ENCODE measurements at places on chromosomes 2 and 18.

DNA sequence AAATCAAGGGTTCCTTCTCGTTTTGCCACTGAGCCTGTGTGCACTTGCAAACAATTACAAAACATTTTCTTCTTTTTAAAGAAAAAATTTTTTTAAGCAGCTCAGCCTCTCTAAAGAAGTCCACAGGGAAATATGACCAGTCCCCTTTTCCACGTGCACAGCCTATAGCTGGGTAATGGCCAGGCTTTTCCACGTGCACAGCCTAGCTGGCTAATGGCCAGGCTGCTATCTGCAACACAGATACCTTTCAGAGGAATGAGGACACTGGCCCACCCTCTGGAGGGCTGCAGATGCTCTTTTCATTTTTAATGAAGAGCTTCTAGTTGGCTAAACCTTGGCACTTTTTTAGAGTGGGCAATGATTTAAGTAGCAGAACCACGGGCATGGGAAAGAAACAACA lies 46.3 kb downstream of the ASB18 start:
- DNase-seq: no peak

DNA sequence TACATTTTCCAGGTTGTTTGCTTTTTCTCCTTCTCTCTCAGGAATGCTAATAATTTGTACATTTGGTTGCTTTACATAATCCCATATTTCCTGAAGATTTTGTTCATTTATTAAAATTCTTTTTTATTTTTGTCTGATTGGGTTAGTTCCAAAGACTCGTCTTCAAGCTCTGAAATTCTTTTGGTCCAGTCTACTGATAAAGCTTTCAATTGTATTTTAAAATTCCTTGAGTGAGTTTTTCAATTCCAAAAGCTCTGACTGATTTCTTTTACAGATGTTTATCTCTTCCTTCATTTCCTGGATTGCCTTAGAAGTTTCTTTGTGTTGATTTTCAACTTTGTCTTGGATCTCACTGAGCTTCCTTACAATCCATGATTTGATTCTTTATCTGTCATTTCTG lies 50.0 kb downstream of the MBOAT2 start:
- no peak for DNase-seq

- DNase-seq: no peak
These were observed 41.1 kb downstream of the MYO7B start for GRCh38 chr2:127576433-127577207.

DNA sequence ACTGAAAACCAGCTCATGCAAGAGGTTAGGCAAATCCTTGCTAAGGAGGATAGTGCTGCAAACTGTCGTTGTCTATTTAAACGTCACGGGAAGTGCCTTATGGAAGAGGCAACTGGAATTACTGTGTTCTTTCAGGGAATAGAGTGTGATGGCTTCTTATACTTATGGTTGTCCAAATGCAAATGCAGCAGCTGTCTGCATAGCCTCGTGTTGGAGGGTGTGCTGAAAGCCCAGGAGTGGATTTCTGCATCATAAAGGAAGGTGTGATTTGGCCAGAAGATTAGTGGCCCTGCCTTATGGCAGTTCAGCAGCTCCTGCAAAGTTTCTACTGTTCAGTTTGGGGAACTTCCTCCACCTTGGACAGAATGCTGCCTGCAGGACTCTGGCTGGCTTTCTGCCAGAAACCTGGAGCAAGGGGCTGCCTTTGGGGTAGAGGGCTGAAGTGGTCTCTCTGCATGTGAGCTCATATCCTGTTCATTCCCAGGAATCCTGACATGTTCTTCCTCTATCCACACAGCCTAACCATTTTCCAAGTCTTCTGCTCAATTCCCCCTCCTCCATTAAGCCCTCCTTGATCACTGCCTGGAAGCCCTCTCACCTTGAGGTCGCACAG lies 321.2 kb upstream of the CXCR4 start:
- no peak for DNase-seq

DNA sequence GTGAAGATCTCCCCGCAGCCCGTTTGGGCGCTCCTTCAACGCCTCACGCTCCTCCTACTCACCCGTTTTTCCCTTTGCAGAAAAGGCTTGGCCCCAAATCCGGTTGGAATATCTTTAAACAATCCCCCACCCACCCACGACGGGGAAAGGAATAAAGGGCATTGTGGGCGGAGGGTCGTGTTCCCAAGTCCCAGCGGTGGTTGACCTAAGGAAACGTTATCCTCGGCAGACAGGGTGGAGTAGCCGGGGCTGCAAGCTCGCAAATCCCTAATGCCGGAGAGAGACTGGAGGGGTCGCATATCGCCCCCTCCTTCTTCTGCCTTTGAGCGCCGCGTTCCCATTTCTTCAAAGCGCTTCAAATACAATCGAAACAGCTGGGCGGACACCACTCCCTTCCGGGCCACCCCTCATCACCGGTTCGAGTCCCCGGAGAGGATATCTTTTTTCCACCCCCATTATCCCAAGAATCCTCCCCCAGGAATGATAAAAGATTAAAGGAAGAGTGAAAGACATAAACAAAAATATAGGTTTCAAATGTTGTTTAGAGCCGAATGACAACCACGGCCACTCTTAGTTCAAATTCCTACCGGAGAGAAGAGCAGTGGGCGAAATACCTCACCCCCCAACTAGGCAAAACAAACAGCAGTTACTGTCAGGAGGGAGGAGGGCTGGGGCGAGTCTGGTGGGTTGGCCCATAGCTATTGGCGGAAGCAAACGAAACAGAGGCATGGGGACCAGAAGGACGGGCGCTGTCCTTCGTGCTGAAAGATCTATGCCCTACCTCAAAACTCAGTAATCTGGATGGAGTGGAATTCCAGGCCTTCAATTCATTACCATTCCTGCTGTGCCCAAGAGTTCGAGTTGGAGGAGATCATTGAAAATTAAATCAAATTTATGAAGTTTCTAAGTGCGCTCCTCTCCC lies 2.8 kb upstream of the GAD1 start:
- peak; percentile 24 for DNase-seq

GRCh38 chr2:218000136-218000535 lies 2.7 kb downstream of the TNS1 start:
- no peak for DNase-seq

- DNase-seq: peak; percentile 44
These were observed 411.8 kb downstream of the SOX11 start for GRCh38 chr2:6103949-6104348.

- no peak for DNase-seq
These were observed 72.8 kb downstream of the SOWAHC start for GRCh38 chr2:109686921-109687320.

DNA sequence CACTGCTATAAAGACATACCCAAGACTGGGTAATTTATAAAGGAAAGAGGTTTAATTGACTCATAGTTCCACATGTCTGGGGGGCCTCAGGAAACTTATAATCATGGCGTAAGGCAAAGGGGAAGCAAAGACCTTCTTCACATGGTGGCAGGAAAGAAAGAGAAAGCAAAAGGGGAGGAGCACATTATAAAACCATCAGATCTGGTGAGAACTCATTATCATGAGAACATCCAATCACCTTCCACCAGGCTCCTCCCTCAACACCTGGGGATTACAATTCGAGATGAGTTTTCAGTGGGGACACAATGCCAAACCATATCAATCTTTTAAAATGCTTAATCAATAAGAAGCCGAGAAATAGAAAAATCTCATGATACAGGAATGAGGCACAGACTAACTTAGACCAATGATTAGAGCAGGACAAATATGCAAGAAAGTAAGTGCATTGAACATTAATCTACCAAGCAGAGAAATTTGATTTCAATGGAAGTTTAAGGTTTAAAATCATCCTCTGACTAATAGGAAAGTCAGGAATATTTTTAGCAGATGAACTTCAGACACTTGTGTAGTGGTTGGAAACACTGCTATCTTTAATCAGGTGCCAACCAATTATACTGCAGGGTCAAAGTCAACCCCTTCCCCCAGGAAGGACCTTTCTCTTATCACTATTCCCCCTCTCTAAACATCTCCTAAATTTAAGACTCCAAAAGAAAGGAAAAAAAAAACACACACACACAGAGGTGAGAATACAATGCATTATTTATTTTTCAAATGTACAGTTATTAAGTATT lies 259.2 kb downstream of the IRS1 start:
- DNase-seq: no peak

DNA sequence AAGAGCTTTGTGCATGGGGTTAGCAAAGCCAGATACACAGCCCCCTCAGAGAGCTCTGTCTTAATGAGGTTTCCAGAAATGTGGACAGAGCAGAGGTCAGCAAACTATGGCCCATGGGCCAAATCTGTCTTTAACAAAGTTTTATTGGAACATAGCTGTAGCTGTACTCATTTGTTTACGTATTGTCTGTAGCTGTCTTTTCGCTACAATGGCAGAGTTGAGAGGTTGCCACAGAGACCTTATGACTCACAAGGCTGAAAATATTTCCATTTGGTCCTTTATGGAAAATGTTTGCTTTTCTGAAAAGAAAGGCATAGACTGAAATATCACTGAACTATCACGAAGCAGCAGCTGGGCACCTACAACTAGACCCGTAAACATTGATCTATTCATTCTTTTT lies 841.8 kb downstream of the SLC4A3 start:
- DNase-seq: peak; percentile 39

DNA sequence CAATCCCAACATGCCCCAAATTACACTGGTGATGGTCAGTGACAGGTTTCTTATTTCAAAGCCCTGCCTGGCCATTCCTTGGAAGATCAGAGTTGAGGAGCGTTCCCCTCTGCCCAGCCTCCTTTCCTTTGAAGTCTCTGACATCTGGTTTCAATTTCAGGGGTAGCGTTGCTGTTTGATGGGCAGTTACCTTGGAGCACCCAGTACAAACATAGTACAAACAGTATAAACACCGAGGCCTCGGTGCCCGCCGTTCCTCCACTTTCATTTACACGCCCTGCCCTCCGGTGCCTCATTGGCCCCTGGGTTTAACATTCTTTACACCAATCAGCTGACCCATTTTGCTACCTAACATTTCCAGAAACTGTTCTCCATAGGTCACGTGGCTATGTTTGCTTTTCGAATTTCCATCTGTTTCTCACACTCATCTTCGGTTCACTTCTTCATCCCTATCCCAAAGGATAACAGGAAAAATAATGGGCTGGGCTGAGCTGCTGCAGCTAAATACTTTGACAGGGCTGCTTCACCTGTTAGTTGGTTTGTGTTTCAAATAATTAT lies 65.6 kb downstream of the NRP2 start:
- DNase-seq: peak; percentile 31

DNA sequence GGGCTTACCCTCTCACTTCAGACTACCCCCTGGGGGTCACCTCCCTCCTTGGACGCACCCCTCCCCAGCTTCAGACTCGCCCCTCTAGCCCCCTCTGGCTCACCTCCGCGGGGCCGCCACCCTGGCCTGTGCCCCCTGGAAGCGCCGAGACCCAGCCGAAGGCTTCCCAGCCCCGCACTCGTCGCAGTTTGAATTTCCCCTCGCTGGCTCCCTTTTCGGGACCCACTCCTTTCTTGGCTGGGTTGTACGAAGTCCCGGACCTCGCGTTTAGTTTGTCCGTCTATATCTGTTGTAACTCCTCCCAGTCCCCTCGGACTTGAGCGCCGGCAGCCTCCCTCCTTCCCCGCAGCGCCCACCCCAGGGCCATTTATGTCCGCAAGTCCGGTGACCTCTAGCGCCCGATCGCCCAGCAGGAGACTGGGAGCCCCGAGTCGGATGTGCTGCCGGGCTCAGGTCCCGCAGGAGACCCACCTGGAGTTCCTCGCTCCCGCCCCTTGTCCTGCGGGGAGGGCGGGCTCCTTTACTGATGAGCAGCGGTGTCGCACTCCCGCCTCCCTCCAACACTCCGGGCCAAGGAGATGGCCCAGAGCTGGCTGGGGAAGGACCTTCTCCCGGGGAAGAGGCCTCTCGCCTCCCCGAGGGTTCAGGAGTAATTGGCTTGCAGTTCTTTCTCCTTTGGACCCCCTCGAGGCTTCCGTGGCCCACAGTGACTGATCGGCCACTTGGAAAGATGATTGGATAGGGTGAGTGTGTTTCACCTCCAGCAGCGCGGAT lies 692 bp upstream of the RAX start:
- DNase-seq: no peak

- DNase-seq: peak; percentile 51
These were observed at the start of gene KLF7 for GRCh38 chr2:207165121-207166038. Gene KLF7, minus strand, starts transcription at chr2:207165948. Its CDS starts 380 bp downstream, at chr2:207165568.

- no peak for DNase-seq
These were observed 719 bp downstream of the SMAD2 start for GRCh38 chr18:47929681-47930198.

- DNase-seq: peak; percentile 19
These were observed 212.3 kb downstream of the MGAT5 start for GRCh38 chr2:134466141-134466540.

- no peak for DNase-seq
These were observed 48.6 kb downstream of the SLC8A1 start for GRCh38 chr2:40403233-40403836.

- no peak for DNase-seq
These were observed 577 bp upstream of the TANC1 start for GRCh38 chr2:158967731-158968395.

DNA sequence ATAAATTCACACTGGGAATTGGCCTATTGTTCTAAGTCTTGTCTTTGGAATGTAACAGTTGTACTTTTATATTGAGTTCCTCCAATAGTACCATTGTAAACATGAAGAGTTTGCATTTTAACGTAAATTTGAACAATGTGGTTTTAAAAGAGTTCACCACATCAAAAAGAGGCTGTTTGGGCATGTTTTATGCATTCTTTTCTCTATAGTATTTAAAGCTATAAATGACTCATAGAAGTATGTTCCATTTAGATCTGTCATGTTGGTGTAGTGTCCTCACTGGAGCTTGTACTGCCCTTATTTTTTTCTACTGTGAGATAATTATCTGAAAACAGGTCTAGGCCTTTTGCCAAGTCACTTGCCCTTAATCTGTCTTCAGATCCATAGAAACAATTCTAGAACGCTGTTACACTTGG lies 141.9 kb downstream of the RHBDD1 start:
- DNase-seq: no peak

GRCh38 chr18:23964282-23965238 lies 50.0 kb upstream of the TTC39C start:
- no peak for DNase-seq

DNA sequence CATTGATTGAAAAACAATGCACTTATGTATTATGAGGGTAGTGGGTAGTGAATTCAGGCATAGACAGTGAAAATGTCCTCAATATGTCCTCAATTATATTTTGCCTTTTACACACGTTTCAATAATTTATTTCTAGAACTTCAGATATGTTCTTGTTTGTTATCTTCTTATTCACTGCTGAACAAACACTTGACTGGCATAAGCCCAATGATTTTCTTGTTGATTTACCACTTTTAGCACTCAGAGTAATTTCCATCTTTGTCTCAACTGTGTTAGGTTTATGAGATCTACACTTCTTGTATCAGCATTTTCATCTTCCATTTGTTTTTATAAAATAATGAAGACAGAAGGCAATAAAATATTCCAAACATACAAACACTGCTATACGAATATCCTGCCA lies 61.8 kb upstream of the DCC start:
- DNase-seq: no peak

DNA sequence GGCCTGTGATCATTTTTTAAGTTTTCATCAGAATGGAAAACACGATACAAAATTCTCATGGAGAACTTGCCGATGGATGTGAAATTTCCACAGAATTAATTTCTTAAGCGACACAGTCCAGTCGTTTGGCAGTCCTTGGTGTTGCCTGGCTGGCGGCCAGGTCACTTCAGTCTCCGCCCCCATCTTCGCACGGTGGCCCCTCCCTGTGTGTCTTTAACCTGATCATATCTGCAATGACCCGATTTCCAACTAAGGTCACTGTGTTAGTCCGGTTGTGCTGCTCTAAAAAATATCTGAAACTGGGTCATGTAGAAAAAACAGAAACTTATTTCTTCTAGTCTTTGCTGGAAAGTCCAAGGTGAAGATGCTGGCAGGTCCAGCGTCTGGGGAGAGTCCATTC lies 44.5 kb upstream of the COPS8 start:
- DNase-seq: no peak

GRCh38 chr18:49638209-49638785 lies 76.4 kb downstream of the LIPG start:
- no peak for DNase-seq

GRCh38 chr2:147688242-147688641 lies 156.6 kb upstream of the ACVR2A start:
- no peak for DNase-seq

All from NCI-H774 (cell line).